ENCODE measurements at places on chromosomes 5 and 9.

DNA sequence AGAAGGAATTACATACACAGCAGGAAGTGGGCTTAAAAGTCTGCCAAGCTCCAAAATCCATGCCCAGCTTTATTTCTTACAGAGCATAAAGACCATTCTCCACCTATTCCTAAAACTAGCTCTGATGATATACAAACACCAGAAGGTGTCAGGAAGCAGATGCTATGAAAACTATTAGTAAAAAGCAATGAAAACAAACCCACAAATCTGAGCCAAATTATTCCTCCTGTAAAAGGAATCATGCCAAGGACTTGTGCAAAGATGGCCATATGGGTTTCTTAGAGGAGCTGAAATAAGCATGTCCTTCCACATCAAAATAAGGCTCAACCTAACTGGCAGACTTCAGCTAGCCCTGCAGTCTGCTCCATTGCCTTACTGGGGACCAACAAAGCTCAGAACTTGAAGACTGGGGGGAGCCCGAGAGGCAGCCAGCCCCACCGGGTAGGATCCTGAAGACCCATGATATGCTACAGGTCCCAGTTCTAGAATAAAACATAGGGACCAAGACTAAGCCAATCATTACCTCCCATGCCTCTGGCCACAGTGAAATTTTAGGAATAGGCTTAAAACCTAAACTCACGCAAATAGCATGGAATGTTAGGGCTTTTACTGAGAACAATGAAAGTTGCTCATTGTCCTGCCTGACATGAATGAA, 42.8 kb upstream of the GABRP start:
- no peak for DNase-seq

DNA sequence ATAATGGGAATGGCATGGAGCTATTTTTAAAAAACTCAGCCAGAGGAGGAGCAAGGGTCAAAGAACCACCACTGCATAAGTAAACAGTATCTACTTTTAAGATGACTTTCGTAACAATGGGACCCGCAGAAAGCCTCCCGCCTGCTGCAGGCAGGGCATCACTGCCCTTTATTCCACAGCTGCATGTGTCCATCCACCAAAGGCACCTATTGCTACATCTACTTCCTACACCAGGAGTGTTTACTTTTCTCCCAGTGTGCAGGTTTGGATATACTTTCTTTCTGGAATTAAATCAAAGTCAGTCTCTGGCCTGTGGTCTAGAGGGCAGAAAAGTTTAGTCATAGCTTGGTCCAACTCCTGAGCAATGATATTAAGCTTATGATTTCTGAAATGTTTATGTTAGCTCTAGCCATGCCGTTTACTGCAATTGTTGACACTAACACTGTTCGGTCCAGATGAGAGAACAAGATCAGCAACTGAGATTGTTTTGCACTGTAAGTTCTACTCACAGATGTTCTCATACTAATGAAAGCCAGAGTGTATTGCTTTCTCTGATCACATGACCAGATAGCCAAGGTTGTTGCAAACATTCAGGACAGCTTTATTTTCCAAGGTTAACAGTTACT, 391.5 kb downstream of the FGF10 start:
- no peak for DNase-seq

GRCh38 chr9:135216791-135217441, 129.4 kb downstream of the OLFM1 start:
- DNase-seq, result no peak

DNA sequence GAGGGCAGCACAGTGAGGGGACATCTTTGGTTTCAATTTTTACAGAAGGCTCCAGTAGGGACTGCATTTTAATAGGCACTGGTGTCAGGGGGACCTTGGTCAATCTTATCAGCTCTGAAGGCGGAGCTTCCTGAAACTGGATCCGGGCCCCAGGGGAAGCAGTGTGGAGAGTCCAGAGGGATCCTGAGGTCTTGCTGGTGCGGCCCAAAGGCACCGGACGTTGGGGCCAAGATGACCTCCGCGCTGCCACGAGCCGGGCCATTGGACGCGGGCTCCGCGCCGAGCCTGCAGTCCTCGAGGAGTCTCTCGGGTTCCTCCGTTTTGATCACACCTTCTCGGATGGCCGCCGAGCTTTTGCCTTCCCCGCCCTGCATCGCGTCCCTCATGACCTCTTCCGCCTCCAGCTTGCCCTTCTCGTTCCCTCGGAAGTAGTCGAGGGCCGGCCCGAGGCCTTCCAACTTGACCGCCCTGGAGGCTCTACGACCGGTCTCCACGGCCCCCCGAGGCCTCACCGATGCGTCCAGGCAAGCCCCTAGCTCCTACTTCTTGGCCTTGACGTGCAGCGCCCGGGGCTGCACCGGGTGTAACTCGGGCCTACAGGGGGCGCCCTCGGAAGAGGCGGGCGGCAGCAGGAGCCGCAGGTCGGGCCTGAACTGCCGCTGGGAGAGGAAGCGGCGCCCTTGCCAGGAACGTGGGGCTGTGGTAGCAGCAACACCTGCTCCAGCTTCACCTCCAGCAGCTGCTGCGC, 18.8 kb downstream of the C5orf52 start:
- DNase-seq, result no peak

- DNase-seq, result no peak
These were observed 823 bp downstream of the ST6GALNAC6 start for GRCh38 chr9:127898433-127899127.

GRCh38 chr5:146744068-146744745, 134.3 kb downstream of the PPP2R2B start:
- DNase-seq, result no peak

DNA sequence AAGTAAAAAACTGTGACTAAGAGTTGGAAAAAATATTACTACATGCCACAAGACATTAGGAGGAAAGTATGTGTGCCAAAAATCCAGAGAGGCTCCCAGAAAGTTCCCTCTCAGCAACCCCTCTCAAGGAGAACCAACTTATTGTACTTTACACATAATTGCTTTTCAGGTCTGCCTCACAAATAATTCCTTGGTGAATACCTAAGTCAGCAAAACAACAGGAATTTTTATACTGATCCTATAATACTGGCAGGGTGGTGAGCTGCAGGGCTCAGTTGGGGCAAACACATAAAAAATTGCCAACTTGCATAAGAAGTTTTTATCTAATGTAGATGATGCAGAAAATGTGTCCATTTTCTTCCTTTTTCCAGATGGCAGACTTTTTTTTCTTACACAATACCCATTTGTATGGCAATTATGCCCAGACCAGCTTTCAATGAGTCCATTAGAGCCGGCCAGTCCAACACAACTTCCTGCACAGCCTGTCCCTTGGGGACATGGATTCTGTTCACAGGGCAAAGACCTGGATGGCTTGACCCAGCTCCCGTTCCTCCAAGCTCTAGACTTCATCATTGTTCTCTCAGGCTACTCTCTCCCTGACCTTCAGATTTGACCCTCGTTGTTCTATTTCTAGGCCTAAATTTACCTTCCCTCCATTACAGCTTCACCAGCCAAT, 31.3 kb downstream of the MARCHF3 start:
- no peak for DNase-seq

GRCh38 chr9:110559869-110560268, 19.7 kb downstream of the SVEP1 start:
- DNase-seq, result no peak

DNA sequence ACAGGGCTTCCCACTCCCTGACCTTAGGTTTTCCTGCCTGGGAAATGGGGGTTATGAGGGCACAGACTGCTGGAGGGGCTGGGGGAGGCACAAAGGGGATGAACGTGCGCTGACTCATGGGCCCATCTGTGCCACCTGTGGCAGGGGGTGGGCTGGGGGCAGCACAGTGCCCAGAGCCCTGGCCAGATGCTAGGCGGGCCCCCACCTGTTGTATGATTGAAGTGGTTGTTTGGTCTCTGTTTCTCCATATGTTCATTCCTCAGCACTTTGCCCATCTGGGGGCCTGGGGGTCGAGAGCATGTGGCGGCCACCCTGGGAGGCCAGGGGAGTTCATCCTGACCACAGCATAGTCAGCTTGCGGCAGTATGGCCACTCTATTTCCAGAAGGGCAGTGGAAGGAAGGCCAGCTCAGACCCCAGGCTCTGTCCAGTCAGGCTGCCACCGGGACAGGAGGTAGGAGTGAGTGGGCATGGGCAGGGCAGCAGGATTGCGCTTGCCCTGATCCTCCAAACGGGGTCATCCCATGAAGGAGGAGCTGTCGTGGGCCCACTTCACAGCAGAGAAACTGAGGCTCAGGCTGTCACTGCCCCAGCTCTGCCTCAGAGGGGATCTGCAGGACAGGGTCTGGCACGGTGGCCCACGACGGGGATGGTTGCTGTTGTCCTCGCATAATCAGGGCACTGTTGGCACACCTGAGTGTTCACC, 841 bp upstream of the NINJ1 start:
- no peak for DNase-seq

DNA sequence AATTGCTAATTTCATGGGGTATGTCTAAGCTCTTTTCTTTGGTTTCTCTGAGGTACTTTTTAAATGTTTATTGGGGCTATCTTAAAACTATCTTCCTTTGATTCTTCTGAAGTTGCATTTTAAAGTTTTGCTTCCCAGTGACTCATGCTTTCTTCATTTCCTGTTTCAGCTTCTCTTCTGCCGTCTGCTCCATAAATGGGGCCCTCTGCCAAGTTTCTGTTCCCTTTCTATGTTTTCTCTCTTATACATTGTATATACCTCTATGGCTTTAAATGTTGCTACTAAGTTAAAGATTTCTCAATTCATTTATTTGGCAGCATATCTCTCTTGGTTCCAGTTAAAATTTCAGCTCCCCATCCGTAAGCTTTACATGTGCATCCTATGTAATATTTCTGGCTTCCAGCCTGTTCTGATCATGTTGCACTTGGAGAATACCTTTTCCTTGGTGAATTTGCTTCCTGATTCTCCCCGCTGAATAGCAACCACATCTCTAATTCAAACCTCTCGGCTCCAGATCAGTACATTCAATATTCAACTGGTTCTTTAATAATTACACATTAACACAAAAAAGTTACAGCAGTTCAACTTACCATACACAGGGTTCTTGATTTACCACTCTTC, 125.3 kb downstream of the ST8SIA4 start:
- DNase-seq, result no peak

GRCh38 chr9:127105805-127106465, 16.5 kb downstream of the ANGPTL2 start:
- no peak for DNase-seq
